ENCODE measurements at places on chromosomes 5 and 9.
A peak's percentile ranks its signal among the peaks of the same experiment; 100 is the strongest.

GRCh38 chr5:76732405-76733048 is 16.6 kb downstream of the F2R start:
- DNase-seq, result no peak

GRCh38 chr9:115137526-115137925 is 19.6 kb upstream of the TNC start:
- no peak for DNase-seq

DNA sequence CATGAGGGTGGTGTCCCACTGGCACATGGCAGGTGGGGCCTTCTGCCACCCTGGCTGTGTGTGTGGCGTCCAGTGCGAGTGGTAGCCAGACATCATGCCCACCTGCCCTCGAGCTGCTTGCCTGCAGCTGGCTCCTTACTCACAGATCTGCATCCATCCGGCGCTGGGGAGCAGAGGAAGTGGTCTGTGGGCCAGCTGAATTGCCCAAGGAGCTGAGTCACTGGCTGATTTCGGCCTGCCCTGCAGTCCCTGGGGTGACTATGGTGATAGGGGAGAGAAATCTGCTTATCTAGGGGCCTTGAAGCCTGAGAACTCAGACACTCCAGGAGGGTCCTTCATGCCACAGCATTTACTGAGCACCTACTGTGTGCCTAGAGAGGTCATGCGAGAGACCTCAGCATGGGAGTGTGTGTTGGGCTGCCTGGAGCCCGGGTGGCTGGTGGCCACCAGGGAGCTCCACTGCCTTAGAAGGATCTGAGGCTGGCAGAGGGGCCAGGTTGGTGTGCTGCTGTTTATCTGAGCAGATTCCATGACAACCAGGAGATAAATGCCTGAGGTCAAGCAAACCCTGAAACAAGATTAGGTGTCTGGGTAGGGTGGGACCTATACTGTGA is 57.1 kb downstream of the SLC22A5 start:
- peak; percentile 64 for DNase-seq

DNA sequence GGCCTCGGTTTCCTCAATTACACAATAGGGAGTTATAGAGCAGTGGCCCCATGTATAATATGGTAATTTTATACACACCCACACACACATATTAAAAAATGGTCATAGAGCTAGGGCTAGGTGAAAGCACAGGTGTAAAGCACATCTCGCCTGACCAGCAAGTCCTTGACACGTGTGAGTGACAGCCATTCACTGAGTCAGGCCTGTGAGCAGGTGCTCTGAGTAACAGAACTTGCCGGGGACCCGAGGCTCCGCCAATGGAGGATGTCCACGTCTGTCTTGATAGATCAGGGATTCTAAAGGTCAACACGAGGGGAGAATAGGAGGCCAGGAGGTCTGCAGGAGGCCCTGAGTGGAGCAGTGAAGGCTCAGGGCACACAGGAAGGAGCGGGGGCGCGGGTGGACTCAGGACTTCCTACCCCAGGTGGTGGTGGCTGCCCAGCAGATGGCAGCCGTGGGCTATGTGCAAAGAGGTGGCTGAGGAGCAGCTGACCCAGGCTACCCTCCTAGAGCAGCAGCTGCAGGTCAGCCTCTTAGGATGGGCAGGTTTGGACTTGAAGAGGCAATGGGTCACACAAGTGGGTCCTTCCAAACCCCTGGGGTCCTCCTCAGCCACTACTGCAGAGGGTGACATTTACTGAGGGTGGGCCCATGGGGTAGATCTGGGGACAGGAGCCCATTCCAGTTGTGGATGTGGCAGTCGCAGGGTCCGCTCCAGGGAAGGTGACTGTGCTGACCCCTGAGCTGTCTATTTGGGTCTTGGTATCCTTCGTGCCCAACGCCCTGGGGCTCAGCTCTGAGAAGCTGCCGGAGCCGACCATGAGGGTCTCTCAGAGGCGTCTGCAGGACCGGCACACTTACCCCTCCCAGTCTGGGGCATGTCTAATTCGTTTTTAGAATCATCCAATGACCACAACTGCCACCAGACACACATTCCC is 45.9 kb downstream of the PRRT1B start:
- DNase-seq, result peak; percentile 82

DNA sequence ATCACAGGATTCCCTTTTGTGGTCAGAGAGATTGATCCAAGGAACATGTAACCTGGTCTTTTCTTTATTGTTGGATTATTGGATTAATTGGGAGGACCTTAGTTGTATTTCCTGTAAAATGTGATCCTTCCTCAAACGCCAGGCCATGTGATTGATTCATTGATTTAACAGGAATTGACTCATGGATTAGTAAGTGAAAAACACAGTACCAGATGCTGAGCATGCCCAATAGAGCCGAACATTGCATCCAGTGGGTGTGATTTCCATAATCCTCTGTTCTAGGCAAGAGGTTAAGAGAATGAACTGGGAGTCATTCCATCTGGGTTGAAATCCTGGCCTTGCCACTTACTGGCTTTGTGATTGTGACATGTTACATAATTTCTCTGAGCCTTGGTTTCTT is 522.3 kb downstream of the MAT2B start:
- DNase-seq, result no peak

- no peak for DNase-seq
Measured at GRCh38 chr9:127393645-127394044, 3.3 kb upstream of the SLC2A8 start.

Data from left hindlimb (tissue), 1 donor.